Central memory CD4-positive, alpha-beta T cell (primary cell): ENCODE measurements at places on chromosomes 16 and 17.

- no peak for DNase-seq
Measured at GRCh38 chr16:10754941-10755340, 11.3 kb downstream of the NUBP1 start.

GRCh38 chr17:48162946-48163506 is 55.5 kb downstream of the SNX11 start:
- no peak for DNase-seq

DNA sequence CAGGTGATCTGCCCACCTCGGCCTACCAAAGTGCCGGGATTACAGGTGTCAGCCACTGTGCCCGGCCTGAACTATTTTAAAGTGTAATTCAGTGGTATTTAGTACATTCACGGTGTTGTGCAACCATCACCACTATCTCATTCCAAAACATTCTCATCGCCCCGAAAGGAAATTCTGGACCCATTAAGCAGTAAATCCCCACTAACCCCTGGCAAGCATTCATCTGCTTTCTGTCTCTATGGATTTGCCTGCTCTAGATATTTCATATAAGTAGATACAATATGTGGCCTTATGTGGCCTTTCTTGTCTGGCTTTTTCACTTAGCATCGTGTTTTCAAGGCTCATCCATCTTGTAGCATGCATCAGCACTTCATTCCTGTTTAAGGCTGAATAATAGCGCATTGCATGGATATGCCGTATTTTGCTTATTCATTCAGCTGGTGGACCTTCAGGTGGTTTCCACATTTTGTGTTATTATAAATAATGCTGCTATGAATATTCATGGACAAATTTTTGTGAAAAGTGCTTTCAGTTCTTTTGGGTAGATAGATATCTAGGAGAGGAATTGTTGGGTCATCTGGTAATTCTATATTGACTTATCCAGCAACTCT is 8.4 kb upstream of the HERPUD1 start:
- DNase-seq, result no peak

DNA sequence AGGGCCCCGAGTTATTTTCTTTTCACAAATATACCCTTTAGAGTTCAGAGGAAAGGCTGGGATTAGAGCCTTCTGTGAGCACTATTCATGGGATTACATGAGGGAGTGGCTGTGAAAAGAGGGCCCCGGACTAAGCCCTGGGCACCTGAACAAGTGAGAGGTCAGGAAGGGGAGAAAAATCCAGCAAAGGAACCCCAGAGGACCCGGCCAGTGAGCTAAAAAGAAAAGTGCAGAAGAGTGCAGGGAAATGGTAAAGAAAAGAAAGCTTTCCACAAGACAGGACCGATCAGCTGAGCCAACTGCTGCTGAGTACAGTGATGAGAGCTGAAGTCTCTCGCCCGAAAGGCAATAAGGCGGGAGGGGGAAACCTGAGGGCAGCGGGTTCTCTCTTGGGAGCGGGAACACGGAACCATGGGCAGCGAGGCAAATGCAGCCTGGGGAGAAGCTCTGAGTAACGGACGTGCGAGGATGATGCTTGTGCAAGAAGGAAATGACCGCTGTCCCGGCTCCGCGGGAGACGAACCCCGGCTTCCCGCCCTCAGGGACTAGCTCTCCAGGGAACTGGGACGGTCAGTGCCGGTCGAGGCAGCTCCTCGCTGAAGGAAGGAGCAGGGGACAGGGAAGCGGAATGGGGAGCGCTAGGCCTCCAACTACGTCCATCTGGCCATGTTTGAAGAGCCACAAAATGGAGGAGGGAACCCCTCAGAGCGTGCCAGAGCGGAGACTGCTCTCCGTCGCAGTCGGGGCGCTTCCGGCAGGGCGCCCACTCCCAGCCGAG is 665 bp upstream of the ALDH3A2 start:
- no peak for DNase-seq

DNA sequence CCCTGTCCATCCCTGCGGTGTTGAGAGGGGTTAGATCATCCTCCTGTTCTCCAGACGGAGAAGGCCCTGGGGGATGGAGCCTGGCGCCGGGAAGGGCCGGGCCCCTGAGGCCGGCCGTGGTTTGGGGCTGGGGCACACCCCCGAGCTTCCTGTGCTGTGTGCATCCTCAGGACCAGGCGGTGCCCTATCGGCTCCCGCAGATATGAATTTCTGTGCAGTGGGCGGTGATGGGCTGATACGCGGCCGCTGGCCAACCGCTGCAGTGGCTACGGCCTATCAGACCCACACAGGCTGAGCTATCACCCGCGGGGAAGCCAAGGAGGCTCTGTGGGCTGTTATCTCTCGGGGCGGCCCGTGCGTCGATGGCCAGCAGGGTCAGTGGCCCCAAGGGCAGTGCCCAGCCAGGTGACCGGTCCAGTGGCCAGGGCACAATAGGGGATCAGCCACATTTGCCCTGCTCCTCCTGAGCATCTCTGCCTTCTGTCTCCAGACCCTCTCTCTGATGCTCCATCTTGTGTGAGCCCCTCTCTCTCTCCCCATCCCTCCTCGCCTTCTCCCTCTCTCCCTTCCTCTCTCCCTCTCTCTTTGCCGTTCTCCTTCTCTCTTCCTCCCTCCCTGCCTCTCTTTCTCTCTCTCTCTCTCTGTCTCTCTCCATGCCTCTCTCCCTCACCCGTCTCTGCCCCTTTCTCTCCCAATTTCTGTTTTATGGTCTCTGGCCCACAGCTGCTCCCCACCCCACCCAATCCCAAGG is 38.7 kb downstream of the ZFPM1 start:
- no peak for DNase-seq

GRCh38 chr17:61084260-61084659 is 315.4 kb upstream of the TBX2 start:
- DNase-seq, result no peak

DNA sequence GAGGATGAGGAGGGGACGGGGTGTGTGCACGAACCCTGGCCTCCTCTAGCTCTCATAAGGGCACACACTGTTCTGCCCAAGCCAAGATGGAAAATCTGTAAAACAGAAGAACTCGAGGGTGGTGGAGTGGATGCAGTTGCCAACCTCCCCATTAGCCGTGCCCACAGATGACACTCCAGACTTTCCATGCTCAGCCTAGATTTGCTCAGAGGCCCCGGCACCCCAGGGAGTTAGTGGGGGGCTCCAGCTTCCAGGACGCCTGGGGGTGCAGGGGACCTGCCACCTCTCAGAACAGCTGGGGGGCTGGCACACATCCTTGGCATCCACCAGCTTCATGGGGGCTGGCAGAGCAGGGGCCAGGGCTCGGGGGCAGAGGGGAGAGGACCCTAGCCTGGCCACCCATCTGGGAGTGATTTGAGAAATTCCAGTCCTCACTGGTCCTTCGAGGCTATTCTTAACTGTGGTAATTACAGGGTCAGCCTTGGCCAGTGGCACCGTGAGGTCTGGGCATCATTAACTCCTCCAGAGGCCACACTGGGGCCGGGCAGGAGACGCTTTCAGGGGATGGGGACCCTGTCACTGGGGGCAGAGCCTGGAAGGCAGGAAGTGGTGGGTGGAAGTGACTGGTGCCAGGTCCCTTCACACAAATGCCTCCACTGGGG is 14.3 kb downstream of the VASN start:
- DNase-seq, result no peak

DNA sequence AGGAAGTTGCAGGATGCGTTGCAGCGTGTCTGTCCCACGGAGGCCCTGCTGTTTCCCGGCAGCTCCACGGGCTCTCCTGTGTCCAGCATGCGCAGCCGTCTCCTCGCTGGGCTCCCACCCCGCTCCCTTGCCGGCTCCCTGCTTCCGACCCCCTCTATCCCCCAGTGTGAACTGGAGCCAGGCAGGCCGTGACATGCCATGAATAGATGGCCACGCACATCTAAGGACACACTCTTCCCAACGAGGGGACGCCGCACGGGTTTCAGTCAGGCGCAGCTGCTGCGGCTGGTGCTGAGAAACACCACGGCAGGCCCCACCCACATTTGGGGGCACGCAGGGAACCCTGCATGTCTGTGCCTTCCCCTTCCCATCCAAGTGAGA is 9.2 kb upstream of the HEXD start:
- no peak for DNase-seq

GRCh38 chr17:56257075-56257474 is 103.8 kb downstream of the ANKFN1 start:
- no peak for DNase-seq

GRCh38 chr16:84459941-84460405 is 44.5 kb downstream of the MEAK7 start:
- no peak for DNase-seq

DNA sequence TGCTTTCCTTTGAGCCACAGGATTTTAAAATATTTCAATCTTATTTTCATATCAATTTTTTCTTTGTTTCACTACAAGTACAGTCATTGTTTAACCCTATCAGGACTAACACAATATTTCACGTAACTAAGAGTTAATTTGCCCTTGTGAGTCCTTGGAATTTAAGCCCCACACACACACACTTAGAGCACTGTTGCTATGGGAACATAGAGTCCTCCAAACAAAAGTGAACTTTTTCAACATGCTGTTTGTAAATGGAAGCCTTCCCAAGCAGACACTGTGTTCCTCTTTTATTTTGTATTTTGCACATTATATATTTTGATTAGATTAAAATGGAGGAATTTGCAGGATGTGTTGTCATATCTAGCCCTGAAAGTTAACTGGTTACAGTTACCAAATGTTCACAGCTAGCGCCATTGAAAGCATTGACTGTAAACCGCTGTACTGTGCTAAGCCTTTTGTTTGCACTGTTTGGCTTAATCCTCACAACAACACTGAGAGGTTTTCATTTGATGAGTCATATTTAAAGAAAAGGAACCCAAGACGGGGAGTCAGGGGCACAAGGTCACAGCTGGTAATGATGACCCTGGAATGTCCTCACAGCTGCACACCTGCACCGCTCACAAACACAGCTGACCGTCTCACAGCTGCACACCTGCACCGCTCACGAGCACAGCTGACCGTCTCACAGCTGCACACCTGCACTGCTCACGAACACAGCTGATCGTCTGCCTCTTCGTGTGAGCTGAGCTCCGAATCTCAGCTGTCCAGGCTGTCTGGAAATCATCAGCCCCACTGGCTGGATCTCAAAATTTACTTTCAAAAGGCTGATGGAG is 6.3 kb downstream of the HSBP1 start:
- no peak for DNase-seq

GRCh38 chr17:40605306-40605705 is 40.0 kb upstream of the CCR7 start:
- peak; percentile 68 for DNase-seq

- no peak for DNase-seq
Measured at GRCh38 chr17:55996826-55997225, 156.4 kb upstream of the ANKFN1 start.
